GM20000 (cell line): ENCODE measurements at places on chromosomes 11 and 22.

DNA sequence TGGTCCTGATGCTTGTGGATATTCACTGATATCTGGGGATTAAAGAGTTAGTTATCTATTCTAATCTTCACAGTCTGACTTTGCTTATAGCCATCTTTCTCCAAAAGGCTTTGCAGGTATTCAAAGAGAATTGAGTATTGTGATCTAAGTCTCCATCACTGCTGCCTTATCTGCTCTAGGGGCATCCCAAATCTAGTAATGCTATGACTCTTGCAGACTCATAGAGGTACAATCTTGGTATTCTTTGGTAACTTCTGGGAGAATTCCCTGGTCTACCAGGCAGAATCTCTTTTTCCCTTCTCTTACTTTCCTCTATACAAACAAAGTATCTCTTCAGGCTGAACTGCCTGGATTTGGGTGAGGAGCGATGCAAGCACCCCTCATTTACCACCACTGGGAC lies 746.3 kb downstream of the JRKL start:
- DNase-seq: no peak

GRCh38 chr11:34358728-34359547 lies 1.1 kb upstream of the ABTB2 start:
- peak; percentile 74 for DNase-seq

GRCh38 chr22:45997077-45997776 lies 20.3 kb upstream of the WNT7B start:
- no peak for DNase-seq

GRCh38 chr11:62004473-62004872 lies 37.0 kb upstream of the FTH1 start:
- DNase-seq: peak; percentile 44

DNA sequence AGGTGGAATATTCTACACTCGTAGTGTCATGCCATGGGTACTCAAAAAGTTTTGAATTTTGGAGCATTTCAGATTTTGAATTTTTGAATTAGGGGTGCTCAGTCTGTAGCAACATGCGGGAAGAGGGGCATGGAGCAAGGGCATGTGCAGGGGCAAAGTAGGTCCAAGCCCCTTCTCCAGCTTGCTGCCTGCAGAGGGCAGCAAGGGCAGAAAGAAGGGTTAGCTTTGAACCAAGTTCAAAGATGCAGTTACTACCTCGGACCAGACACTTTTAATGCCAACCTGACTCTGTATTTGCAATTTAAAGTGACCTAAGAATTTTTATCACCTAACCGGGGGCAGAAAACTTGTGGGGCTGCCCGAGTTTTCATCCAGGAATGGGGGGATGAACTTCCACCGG lies 68.2 kb downstream of the CD82 start:
- DNase-seq: peak; percentile 12
